ENCODE measurements at places on chromosomes 3 and 15.
A peak's percentile ranks its signal among the peaks of the same experiment; 100 is the strongest.

GRCh38 chr15:34628577-34629152 lies 45.2 kb upstream of the GOLGA8B start:
- DNase-seq, result no peak

DNA sequence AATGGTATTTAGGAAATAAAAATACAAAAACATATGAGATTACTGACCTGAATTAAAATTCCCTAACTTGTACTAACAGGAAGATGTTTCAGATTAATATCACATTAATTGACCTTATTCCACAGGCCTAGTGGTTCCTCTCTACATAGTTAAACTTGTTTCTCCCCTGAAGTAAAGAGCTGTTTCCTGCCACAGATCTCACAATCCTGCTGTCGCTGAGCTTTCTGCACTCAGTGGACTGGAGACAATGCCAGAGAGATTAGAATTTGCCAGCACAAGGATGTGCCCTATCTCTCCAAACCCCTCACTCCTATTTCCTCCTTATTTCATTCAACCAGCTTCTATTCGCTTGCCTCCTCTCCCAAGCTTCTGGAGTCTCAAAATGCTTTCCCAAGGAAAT lies 130.6 kb downstream of the CTNNB1 start:
- no peak for DNase-seq

GRCh38 chr3:172786036-172786435 lies 35.5 kb downstream of the ECT2 start:
- no peak for DNase-seq

- DNase-seq, result no peak
Measured at GRCh38 chr15:56475351-56475750, 10.4 kb upstream of the MNS1 start.

GRCh38 chr3:159472611-159473010 lies 516.0 kb upstream of the IL12A start:
- DNase-seq, result no peak

GRCh38 chr15:56240390-56240789 lies 3.3 kb downstream of the RFX7 start:
- no peak for DNase-seq

- DNase-seq, result peak; percentile 36
Measured at GRCh38 chr3:74862476-74862875, 248.0 kb upstream of the CNTN3 start.
